ENCODE measurements at places on chromosomes 7 and 10. TPM values are rescaled to one million over a fixed set of nuclear protein-coding genes. Genes with fewer than 3 reads are reported as not detected.

Gene PTCD1
- total RNA-seq, result 3.8 TPM

GRCh38 chr10:52966904-52967303, 194.3 kb upstream of the MBL2 start:
- DNase-seq, result no peak

Gene GPR146
- 9.3 TPM for total RNA-seq

DNA sequence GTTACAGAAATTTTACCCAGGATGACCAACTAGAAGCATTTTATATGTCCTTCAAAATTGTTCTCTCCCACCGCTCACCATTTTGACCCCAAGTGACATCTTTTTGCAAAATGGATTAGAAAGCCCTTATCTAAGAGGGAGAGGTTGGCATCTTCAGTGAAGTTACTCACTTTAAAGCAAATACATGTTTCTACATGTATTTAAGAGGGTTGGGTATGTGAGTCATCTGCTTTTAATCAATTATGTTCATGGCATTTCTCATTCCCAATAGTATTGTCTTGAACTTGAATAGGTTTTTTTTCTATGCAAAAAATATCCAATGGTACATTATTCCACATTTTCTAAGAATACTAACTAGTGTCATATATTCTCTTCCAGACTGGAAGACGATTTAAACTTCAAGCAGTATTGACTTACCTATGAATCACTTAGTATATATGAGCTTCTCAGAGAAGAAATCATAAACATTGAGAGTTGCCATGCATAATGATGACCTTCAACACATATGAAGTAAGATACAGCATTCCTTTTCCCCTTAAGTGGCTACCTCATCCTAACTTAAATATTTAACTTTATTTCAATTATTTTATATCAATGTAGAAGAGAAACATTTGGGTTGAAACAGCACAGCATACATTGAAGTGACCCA, 132.8 kb downstream of the POLR1F start:
- no peak for DNase-seq

- no peak for DNase-seq
Observed at GRCh38 chr7:138304071-138304320, 156.1 kb upstream of the TRIM24 start.

DNA sequence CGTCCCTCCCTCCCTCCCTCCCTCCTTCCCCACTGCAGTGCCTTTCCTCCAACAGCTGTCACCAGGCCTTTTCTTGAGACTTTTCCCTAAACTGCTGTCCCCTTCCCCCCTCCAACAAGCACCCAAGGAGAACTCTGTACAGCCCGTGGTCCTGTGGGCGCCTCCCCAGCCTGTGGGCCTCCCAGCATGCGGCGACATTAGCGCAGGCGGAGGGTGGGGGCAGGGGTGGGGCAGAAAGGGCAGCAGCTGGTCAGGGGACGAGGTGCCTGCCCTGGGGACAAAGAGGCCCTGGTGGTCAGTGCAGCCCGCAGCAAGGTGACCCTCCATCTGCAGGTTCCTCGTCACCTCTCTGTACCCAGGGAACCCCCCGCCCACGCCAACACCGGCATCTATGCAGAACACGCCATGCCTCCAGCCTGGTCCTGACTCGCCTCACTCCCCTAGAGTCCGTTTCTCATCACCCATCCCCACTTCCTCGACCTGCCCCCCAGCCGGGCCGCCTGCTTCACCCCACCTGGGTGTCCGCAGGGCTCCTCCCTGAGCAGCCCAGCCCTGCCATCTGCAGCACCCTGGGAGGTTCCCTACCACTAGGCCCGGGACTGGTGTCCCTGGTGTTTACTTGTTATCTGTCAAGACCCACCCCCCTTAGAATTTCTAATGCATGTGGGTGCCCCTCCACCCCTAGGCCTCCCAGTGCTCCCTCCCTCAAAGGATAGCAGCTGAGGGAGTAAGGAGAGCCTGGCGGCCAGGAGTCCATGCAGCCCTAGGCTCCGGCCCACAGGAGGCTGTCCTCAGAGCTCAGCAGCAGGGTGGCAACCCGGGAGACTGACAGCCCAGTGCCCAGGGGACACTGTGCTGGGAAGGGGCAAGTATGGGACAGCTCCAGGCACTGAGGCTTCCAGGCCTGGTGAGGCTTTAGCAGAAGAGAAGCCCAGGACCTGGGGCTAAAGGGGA, 147.8 kb downstream of the ARHGAP22 start:
- no peak for DNase-seq

GRCh38 chr7:17247357-17247756, 51.1 kb upstream of the AHR start:
- DNase-seq, result no peak

DNA sequence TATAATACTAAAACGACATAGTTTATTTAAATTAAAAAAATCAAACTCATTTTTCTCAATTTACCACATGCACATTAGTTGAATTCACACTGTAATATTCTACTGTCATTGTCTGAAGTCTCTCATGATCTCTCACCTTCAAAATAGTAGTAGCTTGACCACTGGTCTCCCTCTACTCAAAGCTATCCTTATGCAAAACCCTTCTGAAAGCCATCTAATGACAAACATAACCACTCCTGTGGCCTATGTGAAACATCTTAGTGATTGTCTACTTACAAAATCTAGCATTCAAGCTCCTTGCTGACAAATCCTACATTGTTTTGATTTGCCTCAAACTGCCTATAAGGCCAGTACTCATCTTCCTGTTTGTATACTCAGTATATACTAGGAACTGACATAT, 606.0 kb upstream of the GHITM start:
- no peak for DNase-seq

DNA sequence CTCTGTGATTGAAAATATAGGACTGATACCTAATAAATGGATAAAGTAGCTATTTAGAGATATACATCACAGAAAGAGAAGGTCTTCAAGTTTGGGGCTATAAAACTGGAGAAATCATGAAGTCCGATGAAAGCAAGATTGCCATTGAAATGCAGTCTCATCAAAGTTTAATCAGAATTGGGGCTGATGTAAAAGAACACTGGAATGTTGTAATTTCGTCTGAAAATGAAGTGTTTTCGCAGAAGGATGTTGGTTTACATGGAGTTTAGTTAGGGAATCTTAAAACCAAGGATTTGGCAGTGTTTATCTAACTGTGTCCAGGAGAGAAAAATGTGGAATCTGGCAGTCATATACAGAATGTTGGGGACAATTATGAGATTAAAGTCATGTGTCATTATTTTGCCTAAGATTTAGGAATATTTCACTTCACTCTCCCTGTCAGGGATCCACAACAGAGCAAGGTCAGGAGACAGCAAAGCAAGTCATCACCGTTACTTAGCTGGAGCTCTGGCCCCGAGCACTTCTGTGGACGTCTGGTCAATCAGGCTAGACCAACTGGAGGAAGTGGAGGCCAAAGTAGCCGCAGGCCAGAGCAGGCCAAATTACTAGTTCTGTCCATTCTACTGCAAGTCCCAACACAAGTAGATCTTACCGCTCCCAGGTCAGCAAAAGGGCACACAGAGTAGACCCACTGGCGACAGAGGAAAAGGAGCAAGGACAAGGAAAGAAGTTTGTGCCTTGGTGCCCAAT, 37.0 kb downstream of the EPDR1 start:
- DNase-seq, result no peak

Gene FAM131B
- 0.59 TPM for total RNA-seq

GRCh38 chr7:3691478-3692158, 390.6 kb downstream of the SDK1 start:
- no peak for DNase-seq

DNA sequence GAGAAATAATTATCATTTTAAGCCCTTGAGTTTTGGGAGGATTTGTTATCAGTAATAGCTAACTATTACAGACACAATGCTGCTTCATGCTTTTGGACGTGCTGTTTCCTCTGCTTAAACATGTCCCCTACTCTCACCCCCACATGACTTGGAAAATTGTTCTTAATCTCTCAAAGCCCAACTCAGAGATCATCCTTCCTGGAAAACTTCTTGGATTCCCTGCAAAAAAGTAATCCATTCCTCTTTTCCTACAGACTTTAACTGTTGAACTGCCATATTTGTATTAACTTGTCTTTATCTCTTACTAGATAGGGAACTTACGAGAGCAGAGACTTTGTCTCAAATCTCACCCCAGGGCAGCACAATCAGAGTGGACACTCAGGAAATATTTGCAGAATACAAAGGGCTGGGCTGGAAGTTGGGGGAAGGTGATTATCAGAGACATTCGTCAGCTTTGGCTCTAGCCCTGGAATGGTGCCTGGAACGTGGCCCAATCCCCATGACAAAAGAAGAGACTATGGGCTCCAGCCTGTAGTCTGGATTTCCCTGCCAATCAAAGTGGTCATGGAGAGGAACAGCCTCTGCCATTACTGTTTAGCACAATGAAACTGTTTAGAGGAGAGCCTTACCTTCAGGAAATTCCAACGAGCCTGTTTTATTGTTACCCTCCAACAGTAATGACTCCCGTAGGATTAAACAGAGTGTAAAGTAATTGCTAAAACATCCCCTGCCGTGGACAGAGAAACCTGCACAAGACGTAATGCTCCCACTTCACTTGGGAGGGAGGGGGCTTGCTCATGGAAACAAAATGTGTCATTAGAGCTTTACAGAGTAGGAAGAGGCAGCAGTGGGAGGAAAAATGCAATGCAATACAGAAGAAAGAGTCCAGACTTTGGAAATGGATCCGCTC, 140.4 kb upstream of the AUTS2 start:
- DNase-seq, result peak; percentile 78

Gene VWDE
- 0.39 TPM for total RNA-seq

- no peak for DNase-seq
Observed at GRCh38 chr7:28091190-28091589, 89.4 kb downstream of the JAZF1 start.

GRCh38 chr7:1579481-1580421, 9.9 kb upstream of the PSMG3 start:
- DNase-seq, result peak; percentile 49

GRCh38 chr10:12435348-12435747, 86.0 kb downstream of the CAMK1D start:
- DNase-seq, result no peak

- DNase-seq, result no peak
Observed at GRCh38 chr10:62746951-62747729, 57.4 kb upstream of the ADO start.

Gene PAPOLB
- 0.30 TPM for total RNA-seq

DNA sequence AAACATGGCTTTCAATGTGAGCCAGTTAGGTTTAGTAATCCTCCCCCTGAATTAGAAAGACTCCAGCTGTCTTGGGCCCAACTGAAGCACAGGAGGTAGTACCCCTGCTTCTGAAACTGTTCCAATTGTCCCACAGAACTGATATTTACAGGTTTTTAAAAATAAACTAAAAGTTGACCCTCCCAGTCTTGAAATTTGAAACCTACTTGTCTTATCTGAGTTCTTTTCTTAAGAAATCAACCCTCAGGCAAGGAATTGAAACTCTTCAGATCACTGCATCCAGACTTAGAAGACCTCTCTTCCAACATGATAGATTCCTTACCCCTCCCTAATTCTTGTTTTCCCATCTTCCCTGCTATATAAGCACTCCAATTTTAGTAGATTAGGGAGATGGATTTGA, 13.3 kb upstream of the ARHGAP21 start:
- no peak for DNase-seq

- no peak for DNase-seq
Observed at GRCh38 chr7:96287132-96287531, 34.8 kb downstream of the SLC25A13 start.

Gene SAP25
- total RNA-seq, result 0.39 TPM

Gene SCIN
- 0.99 TPM for total RNA-seq

GRCh38 chr7:124718032-124718766, 47.4 kb downstream of the GPR37 start:
- DNase-seq, result no peak

- no peak for DNase-seq
Observed at GRCh38 chr7:101362334-101363195, at the start of gene COL26A1. Gene COL26A1 (plus strand): TSS chr7:101362875. CDS start chr7:101363033, 158 bp downstream.

DNA sequence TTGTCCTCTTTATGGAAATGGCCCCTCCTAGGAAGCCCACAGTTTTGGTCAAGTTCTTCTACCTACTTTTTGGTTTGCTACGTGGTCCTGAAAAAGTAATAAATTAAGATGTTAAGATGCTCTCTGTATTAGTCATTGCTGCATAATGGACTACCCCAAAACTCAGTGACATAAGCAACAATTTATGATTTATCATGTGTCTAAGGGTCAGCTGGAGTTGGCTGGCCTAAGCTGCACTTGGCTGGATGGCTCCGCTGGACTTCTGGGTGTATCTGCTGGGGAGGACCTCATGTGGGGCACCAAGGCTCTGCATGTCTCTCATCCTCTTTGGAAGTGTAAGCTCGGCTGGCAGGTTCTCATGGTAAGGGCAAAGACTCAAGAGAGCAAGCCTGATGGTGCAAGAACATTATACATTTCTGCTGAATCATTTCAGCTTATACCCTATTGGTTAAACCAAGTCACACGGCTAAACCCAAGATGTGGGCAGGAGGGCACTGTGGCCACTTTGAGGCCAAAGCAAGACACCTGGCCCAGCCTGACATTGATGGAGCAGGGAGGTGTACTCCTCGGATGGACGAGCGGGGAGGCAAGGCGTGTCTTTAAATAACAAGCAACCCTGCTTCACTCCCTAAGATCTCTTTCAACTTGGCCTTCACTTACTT, 47.7 kb downstream of the TBXAS1 start:
- DNase-seq, result no peak

Gene HOXA9
- total RNA-seq, result 9.6 TPM

Measured in skin of body (tissue), 3 donors.